Stimulated activated naive CD8-positive, alpha-beta T cell treated with anti-CD3 and anti-CD28 coated beads, Interleukin-15, amount 100 ng/mL, for 72 hours (primary cell): ENCODE measurements at places on chromosomes 4 and X.

- DNase-seq: no peak
These were observed 300.9 kb downstream of the CHIC1 start for GRCh38 chrX:73863852-73864251.

GRCh38 chrX:1336948-1337779 is 579 bp downstream of the IL3RA start:
- DNase-seq: no peak

- no peak for DNase-seq
These were observed 258.5 kb downstream of the PABPC4L start for GRCh38 chr4:133943081-133943480.

DNA sequence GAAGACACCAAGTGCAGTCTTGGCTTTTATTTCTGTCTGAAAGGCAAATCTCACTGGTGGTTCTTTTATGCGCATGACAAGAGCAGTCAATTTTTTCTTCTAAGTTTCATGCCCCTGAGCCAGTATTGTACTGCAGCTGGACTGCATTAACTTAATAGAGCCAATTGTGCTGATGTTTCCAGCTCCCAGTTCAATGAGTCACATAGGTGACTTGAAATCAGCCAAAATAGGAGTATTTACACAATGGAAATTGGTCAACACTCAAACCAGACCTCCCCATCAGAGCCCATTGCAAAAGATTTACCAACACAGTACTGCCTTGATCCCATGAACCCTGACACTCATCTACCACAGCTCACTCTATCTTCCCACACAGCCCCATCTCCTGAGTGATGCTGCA is 100.3 kb upstream of the GUCY1A1 start:
- no peak for DNase-seq

DNA sequence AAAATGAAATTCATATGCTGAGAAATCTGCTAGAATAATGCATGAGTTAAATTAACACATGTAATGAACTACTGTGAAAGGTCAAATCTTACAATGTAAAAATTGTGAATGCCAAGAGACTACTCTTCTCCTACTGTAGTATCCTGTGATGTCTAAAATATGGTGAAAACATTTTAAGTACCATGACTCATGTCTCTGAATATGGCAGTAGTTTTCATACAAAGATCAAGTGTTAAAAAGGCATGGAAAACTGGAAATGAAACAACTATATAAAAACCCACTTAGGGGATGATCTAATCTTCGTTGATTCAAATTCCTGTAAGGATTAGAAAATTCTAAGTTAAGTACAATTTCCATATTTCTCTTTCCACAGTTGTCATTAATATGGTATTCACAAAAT is 221.3 kb downstream of the PPP3CA start:
- DNase-seq: no peak

GRCh38 chr4:11914406-11914805 is 485.7 kb upstream of the HS3ST1 start:
- DNase-seq: no peak

- DNase-seq: peak; percentile 11
These were observed 56.6 kb downstream of the LINC00632 start for GRCh38 chrX:140766024-140766611.

- DNase-seq: no peak
These were observed 60.1 kb downstream of the LRP2BP start for GRCh38 chr4:185335579-185335978.

DNA sequence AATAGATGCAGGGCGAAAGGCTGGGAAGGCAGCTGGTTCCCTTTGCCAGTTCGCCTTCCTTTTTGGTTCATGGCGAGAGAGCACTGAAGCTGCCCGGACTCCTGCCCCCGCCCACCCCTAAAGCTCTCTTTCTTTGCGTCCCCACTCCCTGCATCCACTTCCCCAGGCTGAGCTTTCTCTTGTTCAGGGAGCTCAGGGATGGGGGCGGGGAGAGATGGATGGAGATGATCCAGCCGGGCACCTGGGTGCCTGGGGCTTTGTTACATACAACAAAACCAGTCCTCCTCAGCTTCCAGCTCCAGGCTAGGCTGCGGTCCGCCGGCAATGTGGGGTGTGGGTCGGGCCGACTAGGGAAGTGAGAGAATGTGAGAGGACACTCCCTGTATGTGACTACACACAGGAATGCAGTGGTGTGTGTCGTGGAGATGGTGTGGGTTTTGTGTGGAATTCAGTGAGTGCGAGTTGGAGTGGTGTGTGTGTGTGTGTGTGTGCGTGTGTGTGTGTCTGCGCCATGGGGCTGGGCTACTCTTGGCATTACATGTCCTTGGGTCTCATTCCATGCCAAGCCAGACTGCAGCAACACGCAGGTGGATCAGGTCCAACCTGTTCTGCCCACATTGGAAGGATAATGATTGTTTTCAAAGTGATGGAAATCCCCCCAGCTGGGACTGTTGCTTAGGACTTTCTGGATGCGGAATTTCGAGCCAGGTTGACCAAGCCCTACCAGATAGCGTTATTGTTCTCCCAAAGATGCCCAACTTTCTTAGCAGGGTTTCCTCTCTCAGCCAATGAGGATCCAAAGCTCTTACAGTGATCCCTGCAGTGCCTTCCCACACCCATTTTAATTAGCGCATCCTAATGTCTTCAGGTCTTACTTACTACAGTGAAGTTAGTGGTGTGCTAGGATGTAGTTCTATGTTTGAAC is 149.4 kb upstream of the CHRDL1 start:
- DNase-seq: no peak

DNA sequence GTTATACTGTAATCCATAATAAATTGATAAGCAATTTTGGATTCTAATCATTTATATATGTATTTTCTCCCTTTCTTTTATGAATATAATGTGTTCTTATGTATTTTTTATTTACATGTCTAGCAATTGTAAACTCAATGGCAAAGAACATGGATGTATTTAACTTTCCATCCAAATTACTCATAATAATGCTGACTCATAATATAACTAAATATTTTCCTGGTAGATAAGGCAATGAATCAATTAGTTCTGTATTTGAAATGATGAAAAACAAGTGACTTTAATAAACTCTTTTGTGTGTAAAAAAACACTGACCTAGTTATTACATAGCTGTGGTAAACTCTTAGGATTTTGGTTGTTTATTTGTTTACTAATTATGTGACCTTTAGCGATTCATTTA is 211.2 kb downstream of the DTHD1 start:
- DNase-seq: no peak

DNA sequence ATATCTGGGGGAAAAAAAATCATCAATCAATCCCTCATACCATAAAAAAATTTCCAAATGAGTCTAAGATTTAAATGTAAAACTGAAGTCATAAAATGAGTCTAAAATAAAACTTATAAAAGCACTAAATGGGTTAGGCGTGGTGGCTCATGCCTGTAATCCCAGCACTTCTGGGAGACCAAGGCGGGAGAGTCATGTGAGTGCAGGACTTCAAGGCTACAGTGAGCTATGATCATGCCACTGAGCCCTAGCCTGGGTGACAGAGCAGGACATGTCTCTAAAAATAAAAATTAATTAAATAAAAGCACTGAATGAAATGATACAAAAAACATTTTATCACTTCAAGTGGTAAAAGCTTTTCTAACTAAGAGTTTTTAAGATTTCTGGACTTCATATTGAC is 83.3 kb downstream of the LRBA start:
- DNase-seq: no peak

- no peak for DNase-seq
These were observed 54.5 kb upstream of the WDR1 start for GRCh38 chr4:10171055-10171454.

DNA sequence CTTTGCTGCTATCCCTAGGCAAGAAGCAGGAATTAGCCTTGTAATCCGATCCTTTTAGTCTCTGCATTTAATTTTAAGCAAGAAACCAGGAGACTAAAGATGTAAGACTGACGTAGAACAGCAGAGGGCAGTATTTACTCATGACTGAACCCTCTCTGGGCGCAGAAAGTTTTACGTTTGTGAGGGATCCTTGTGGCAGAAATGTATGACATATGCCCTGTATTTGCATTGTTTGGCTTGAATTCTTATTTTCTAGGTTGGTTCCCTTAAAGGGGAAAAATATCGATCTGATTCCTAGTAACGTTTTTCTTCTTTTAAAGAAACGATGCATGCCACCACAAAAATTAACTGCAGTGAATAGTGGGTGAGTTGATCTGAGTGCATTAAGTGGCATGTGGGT is 1.3 kb upstream of the FAT4 start:
- DNase-seq: peak; percentile 21

DNA sequence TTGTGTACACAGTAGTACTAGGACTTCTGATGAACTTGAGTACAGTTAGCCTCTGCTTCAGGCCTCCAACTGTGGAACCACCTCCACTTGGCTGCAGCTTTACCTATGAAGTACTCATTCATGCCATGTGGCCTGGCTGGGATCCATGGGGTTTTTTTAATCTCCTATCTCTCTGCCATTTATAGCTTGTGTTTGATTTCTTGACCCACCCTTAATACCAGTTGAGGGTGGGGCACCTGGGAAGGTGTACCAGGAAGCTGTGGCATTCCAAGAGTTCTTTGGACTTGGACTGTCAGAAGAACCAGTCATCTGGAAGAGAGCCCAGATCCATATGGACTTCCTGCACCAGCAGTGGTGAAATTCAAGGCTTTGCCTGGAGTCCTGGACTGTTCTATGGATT is 230.1 kb downstream of the SHROOM3 start:
- no peak for DNase-seq

DNA sequence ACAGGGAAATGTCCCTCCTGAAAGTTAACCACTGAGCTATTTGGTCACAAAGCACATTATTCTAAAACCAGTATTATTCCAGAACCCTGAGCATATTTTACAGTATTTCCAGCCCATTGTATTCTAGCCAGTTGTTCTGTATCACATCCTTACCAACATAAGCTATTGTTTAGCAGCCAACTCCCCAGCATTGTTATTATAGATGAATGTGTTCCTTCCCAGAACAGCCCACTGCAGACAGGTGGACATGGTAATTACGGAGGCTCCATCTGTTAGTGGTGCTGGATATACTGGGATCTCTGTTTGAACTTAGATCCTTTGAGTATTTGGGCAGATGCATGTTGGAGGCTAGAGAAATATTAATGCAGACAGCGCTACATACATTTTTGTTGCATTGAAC is 126.1 kb downstream of the MGST2 start:
- DNase-seq: no peak

GRCh38 chr4:172666711-172667368 is 501.8 kb upstream of the GALNT7 start:
- no peak for DNase-seq

DNA sequence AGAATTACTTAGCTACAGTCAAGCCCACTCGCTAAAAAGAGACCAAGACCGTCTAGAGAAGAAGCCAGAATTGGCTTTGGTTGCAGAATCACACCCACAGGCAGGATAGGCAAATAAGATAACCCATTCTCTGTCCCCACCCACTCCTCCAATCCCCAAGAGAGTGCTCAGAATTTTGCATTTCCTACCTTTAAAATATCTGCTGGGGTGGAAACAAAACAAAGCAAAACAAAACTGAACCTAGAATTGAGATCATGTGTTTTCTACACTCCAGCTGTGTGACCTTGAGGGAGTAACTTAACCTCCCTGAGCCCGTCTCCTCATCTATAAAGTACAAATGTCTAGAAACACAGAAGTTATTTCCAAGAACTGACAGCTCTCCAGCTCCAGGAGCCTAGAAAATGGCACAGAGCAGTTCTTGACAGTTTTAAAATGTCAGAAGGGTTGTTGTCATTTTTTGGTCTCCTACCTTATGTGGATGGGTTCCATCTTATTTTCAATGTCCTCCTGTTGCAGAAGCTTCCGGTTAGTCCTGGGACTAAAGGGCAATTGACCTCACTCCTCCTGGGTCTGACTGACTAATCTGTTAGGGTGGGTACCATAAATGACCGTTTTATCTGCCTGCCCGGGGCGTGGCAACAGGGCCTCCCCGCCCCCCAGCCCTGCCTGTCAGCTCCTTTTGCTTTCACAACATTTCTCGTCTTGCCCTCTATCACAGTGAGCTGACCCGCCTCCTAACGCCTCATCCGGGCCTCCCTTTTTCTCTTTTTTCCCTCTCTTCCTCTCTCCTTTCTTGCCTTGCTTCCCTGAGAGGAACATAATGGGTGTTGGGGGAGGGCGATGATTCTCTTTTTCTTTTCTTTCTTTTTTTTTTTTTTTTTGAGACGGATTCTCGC is 114.0 kb downstream of the RBM47 start:
- peak; percentile 23 for DNase-seq

- no peak for DNase-seq
These were observed 27.0 kb downstream of the SLC10A6 start for GRCh38 chr4:86822136-86822535.

DNA sequence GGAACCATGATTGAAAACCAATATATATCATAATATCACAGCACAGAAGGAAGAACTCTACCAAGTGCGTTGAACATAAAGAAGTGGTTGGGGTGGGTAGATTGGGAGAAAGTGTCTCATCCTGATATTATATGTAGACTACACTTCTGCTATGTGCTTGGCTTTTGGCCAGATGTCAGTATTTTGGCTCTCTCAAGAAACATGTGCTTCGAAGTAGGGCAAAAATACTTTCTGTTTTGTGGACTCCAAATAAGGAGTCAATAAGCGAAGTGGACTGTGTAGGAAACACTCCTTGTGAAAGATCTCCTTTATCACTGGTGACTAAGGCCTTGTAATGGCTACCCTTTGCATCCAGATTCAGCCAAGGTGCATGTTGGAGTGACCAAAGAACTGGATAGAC is 7.8 kb upstream of the HPSE start:
- no peak for DNase-seq

DNA sequence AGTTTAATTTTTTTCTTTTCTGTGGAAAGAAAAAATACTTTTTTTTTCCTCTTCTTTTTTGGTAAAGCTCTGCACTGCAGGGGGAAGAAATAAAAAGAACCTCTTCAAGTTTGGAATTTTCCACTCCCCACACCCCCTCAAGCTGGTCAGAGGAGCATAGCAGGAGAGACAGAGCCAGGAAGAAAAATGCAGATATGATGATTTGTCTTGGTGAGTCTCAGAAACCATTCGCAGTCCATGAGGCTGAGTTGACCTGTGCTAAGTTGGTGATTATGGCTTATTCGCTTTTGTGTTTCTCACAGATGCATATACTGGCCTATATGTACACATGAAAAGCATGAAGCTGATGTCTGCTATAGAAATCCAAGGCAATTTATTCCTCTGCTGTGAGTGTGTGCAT is 205.9 kb downstream of the LDB2 start:
- DNase-seq: no peak

GRCh38 chrX:4028151-4028550 is 314.7 kb upstream of the PRKX start:
- DNase-seq: no peak

DNA sequence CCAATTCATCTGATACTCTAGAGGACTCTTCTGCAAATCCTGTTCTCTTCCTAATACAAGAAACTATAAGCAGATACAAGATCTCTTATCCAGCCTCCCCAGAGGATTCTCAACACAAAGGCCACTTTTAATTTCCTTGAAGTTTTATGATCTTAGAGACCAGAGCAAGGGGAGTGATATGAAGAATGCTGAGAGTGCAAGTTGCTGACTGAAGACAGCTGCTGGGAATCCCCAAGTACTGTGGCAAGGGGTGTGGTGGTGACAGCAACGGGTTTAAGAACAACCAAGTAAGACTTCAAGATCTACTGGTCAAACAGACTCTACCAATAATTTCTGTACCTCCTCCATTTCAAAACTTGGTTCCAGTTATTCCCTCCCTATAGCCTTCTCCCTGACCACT is 7.0 kb downstream of the AMMECR1 start:
- peak; percentile 10 for DNase-seq
